ENCODE measurements at places on chromosomes 3 and 15. TPM values are rescaled to one million over a fixed set of nuclear protein-coding genes. Genes with fewer than 3 reads are reported as not detected.

DNA sequence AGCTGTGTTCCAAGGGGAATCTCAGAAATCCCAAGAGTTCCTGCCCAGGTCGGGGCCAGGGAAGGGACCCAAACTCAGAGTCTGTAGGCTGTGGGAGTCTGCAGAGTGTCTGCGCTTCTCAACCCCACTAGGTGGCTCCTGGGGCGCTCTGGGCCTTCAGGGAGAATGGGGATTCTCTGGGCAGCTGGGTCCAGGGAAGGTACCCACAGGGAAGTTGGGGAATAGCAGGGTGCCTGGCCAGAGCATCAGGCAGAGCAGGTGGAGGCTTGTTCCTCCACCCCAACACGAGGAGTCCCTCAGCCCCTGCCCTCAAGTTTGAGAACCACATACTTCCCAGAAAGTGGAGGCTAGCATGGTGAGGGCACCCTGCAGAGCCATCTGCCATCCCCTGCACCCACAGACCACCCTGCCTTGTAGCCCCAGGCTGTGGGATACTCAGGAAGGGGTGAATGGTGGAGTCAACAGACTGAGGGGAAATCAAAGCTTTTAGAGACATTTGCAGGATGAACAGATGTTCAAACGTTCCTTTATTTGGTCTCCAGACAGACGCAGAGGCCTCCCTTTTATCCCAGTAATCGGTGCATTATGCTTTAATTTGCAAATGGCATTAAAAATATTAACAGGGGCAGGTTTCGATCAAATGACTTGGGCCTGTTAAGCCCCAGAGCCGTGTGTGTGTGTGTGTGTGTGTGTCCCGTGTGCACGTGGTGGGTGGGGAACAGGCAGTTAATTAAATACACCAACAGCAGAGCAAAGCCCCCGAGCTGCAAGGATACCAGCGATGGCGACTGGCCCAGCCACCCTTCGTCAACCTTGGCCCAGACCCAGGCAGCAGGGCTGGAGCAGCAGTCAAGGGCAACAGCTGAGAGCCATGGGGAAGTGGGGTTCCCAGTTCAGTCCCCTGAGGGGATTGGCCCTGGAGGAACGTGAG, 57.7 kb downstream of the DNAJB8 start:
- H3K27me3 ChIP-seq = no peaks in the 10 kb centered on the region
- no peak overlapping the region for H3K27ac ChIP-seq

DNA sequence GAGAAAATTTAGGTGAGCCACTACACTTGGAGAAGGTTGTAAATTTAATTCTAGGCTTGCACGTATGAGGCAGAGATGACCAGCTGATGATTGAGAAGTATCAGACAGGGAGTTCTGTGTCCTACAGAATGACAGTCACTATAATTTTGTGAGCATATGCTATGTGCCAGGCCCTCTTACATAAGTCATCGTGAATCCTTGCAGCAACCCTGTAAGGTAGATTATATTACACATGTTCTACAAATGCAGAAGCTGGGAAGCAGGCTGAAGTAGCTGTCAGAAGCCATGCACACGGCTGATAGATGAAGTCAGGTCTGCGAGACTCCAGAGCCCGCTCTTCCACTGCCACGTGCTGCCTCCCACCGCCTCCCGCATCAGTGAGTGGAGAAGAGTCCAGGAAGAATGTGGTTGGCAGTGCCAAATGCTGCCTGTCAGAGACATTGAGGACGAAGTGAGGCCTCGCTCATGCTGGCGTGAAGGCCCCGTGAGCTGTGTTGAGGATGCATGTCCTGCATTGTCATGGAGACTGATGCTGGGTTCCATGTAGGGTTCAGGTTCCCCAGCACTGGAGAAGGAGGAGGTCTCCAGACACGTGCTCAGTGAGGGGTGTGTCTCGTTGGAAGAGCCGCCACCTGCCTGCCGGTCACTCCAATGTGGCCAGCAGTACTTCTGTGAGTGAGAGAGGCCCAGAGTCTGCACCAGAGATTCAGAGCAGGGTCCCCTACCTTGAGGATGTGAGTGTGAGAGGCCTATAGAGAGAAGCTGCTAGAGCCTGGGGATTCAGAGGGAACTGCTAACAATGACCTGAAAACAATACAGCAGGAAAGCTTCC, 123.3 kb upstream of the PLXNA1 start:
- no peaks in the 10 kb centered on the region for H3K27me3 ChIP-seq
- no peaks in the 10 kb centered on the region for H3K36me3 ChIP-seq
- no peak overlapping the region for H3K4me3 ChIP-seq
- H3K4me1 ChIP-seq = no peaks in the 10 kb centered on the region

- no peak overlapping the region for H3K4me3 ChIP-seq
- H3K27ac ChIP-seq = peak overlapping the region; percentile 72
- no peak for DNase-seq
- peaks cover 42% of the 10 kb centered on the region for H3K4me1 ChIP-seq
- no peaks in the 10 kb centered on the region for H3K36me3 ChIP-seq
These were observed 174.1 kb downstream of the KLHL25 start for GRCh38 chr15:85620690-85621049.

DNA sequence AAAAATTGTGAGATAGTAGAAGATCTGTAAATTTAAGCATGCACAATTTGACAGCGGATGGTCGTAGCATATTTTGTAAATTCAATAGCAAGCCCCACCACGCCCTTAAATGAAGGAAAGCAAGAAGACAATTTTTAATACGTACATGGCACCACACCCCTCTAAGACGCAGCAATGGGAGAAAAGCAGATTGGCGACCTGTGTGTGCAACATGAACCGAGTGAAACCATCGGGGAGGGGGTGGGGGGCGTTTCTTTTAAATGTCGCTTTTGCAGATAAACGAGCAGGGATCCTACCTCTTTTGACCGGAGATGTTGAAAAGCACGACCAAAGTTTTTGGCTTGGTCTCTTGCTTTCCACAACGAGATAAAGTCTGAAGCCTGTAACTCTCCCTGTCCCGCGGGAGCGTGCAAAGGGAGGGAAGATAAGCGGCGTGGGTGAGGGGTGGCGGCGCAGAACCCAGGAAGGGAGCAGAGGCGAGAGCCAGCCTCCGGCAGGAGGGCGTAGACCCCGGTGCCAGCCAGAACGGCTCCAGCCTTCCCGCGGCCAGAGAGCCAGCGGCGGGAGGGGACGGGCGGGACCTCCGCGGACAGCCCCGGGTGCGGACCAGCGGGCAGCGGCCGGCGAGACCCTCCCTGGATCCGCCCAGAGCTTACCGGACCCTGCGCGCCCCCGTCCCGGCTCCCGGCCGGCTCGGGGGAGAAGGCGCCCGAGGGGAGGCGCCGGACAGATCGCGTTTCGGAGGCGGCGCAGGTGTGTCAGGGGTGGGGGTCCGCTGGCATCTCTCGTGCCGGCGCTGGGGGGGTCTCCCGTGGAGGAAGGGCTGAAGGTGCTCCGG, at the start of gene CHL1:
Gene CHL1, plus strand, starts transcription at position 453 of the 838 bp plus-strand sequence. CDS start 123,014 bp downstream, outside the sequence.
- peaks cover 9% of the 10 kb centered on the region for H3K27me3 ChIP-seq
- no peak within 1 kb of the TSS for H3K4me3 ChIP-seq
- no peak for DNase-seq
- no peaks in the 10 kb centered on the region for H3K36me3 ChIP-seq

The PAK6 gene
- total RNA-seq = not detected

All from T-cell (primary cell).